Activated T-helper 2 cell treated with anti-CD3 and anti-CD28 coated beads, Interferon-gamma antibody, Interleukin-2, Interleukin-4, amounts not matched to agents 10 μg/mL and 5 μg/mL and 100 μg/mL, durations not matched to agents 14 hours and 24 hours and 36 hours (primary cell): ENCODE measurements at places on chromosomes 11 and 22. TPM values are rescaled to one million over a fixed set of nuclear protein-coding genes. Genes with fewer than 3 reads are reported as not detected.

DNA sequence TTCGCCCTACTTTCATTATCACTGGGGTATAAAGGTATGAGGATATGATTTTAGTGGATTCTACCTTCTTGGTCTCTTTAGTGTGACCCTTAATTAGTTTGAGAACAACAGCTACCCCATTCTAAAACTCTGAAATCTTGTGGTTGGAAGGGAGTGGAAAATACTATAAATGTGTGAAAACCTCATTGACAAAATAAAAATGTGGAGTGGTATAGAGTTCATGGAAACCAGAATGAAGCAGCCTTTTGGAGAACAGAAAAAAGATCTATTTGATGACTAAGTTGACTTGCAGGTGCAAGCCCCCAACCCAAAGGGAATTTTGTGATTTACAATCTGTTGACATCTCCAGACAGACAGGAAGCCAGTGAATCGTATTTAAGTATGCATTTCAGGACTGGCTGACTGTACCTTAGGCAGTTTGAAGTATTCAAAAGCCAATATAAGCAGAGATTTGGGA is 75.8 kb downstream of the GAS2 start:
- H3K27ac ChIP-seq = no peak overlapping the region
- no peak for DNase-seq
- H3K4me3 ChIP-seq = no peak overlapping the region
- no peaks in the 10 kb centered on the region for H3K36me3 ChIP-seq
- no peaks in the 10 kb centered on the region for H3K4me1 ChIP-seq

DNA sequence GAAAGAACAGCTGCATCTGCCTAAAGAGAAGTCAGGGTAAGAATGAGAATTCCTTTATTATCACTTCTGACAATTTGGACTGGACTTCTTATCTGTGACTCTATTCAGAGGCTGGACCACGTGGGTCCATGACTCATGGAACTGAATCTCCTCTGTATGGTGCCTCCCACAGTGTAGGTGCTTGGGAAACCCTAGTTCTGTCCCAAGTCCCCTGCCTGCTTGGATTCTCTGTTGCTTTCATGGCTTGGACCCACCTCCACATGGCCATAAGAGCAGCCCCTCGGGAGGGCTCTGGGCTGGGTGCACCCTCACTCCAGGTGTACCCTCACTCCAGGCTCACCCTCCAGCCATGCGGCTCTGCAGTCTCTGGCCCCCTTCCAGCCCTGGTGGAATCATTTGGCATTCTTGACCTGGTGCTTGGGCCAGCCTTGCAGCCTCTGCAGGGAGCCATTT is 153.4 kb downstream of the CACNA1I start:
- H3K27ac ChIP-seq = no peak overlapping the region
- no peak overlapping the region for H3K4me3 ChIP-seq
- no peak for DNase-seq
- H3K4me1 ChIP-seq = peaks cover 3% of the 10 kb centered on the region
- no peaks in the 10 kb centered on the region for H3K36me3 ChIP-seq

- no peak overlapping the region for H3K4me3 ChIP-seq
- no peaks in the 10 kb centered on the region for H3K36me3 ChIP-seq
- H3K27ac ChIP-seq = no peak overlapping the region
Measured at GRCh38 chr11:45450189-45450588, 164.0 kb upstream of the SYT13 start.

DNA sequence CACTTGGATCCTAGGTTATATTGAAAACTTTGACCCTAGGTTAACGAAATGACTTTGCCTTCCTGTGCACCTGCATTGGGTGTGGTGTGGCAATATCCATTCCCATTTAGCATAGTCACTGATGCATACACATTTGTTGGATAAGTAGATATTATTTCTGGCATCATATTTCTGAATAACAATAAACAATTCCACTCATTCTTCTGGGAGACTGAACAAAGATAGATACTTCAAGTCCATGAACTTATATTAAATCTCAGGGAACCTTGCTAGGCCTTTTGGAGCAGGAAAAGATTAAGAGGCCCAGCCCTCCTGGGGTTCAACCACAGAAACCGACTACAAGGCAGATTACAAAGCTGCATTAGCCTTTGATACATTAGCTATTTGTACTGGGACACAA is 118.9 kb downstream of the MSANTD4 start:
- DNase-seq = no peak
- H3K27me3 ChIP-seq = no peaks in the 10 kb centered on the region
- no peaks in the 10 kb centered on the region for H3K4me1 ChIP-seq
- H3K27ac ChIP-seq = no peak overlapping the region

DNA sequence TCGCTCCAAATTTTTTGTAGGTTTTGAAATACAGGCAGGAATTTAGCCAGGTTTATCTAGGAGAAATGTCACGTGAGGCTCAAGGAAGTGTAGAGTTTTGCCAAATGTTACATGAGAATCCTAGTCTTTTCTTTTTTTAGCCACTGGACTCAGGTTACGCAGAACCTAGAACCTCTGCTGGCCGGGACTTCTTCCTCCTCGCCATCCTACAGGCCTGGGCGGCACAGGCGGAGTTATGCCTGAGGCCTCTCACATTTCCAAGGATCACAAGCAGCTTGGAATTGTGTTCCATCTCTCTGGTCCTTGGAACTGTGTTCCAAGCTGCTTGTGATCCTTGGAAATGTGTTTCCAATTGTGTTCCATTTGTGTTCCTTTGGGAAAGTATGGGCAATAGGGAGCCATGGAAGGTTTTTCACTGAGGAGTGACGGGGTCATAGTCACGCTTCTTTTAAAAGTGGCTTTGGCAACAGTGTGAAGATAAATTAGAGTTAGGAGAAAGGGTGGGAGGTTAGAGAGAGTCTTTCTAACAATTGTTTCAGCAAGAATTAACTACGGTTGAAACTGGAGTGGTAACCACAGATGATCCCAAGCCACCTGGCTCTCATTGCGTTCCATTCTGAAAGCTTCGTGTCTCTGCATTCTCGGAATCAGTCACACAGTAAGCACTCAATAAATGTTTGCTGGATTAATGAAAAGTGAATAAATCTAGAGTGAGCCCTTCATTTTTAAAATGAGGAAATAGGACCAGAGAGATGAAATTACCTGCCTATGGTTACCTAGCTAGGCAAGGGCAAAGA is 12.5 kb upstream of the POU2AF1 start:
- DNase-seq = no peak
- no peaks in the 10 kb centered on the region for H3K36me3 ChIP-seq
- H3K4me1 ChIP-seq = peaks cover 19% of the 10 kb centered on the region
- H3K4me3 ChIP-seq = no peak overlapping the region
- H3K27ac ChIP-seq = no peak overlapping the region
- no peaks in the 10 kb centered on the region for H3K27me3 ChIP-seq

DNA sequence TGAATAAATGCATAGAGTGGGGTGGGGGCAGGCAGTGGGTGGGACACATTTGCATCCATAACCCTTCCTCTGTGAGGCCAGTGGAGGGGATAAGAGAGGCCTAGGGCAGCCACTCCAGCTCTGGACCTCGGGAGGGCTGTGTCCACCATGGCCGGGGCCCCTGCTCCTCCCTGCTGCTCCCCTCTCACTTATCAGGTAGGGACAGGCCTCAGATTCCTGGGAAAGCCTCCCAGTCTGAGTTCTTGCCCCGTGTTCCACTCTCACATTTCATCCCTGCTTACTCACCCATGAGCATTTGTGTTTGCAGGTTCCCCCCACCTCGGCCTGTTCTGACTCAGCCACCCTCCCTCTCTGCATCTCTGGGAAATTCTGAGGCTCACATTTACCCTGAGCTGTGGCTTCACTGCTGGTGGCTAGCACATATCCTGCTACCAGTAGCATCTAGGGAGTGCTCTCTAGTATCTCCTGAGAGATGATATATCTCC is 128.7 kb upstream of the TOP3B start:
- H3K4me1 ChIP-seq = peaks cover 17% of the 10 kb centered on the region
- peak; percentile 23 for DNase-seq
- H3K36me3 ChIP-seq = no peaks in the 10 kb centered on the region
- no peak overlapping the region for H3K4me3 ChIP-seq

DNA sequence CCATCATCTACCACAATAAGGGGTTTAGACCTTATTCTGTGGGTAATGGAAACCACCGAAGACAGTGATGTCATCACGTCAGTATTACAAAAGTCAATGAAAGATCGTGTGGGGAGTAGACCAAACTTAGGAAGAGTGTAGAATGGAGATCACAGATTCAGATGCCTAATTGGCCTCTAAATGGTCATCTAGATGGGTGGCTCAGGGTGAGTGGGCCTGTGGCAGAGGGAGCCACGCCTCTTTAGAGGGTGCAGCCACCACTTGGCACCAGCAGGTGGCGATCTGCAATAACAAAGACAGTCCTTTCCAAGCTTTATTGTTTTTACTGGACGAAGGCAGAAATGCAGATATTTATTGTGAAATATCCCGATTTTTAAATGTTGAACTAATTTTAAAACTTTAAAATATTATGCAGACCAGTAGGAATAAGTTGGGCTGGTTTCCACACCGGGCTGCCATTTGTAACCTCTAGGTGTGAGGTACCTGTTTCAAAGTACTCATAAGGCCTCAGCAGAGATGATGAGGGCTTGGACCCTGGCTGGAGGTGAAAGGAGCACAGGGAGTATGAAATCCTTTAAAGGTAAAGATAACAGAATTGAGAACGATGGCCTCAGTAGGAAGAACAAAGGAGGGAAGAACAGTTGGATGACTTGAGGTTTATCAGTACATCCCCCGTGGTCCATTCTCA is 222.0 kb downstream of the DBX1 start:
- H3K27ac ChIP-seq = no peak overlapping the region
- no peak overlapping the region for H3K4me3 ChIP-seq
- H3K27me3 ChIP-seq = peaks cover 7% of the 10 kb centered on the region
- DNase-seq = no peak

GRCh38 chr22:46490538-46490937 is 46.9 kb downstream of the CELSR1 start:
- no peak overlapping the region for H3K4me3 ChIP-seq
- no peak for DNase-seq
- H3K36me3 ChIP-seq = no peaks in the 10 kb centered on the region
- no peaks in the 10 kb centered on the region for H3K27me3 ChIP-seq
- no peaks in the 10 kb centered on the region for H3K4me1 ChIP-seq

DNA sequence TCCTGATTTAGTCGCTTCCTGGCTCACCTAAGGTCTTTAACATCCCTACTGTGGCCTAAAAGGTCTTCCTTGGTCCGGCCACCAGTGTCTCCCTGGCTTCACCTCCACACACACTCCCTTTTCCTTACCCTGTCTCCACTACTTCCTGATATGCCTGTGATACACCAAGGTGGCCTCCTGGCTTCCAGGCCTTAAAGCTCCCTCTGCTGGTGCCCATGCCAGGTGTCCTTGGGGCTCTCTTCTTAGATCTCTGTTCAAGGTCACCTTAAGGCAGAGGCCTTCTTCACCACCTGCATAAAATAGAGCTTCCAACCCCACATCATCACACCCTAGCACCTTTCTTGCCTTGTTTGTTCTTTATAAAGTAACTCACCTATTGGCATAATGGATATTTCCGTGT is 787.7 kb downstream of the NTM start:
- no peaks in the 10 kb centered on the region for H3K4me1 ChIP-seq
- DNase-seq = no peak

The RPS6KA4 gene
- 38.7 and 43.7 TPM in 2 replicates for total RNA-seq

The NAALAD2 gene
- total RNA-seq = not detected in 2 replicates

The CARD18 gene
- total RNA-seq = not detected in 2 replicates
